ENCODE measurements at places on chromosomes 2 and 18.
A peak's percentile ranks its signal among the peaks of the same experiment; 100 is the strongest.

DNA sequence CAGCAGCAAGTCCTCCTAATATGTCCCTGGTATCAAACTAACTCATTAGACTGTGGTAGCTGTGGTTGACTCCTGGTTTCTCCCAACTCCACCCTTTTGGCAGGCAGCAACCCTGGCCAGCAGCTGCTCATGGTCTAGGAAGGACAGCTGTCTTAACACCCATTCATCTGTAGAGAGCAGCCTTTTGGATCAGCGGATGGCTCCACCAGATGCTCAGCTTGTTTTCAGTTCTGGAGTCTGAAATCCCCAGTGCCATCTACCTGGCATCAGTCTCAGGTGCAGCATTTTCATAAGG, 100.5 kb downstream of the SPOPL start:
- DNase-seq = no peak

DNA sequence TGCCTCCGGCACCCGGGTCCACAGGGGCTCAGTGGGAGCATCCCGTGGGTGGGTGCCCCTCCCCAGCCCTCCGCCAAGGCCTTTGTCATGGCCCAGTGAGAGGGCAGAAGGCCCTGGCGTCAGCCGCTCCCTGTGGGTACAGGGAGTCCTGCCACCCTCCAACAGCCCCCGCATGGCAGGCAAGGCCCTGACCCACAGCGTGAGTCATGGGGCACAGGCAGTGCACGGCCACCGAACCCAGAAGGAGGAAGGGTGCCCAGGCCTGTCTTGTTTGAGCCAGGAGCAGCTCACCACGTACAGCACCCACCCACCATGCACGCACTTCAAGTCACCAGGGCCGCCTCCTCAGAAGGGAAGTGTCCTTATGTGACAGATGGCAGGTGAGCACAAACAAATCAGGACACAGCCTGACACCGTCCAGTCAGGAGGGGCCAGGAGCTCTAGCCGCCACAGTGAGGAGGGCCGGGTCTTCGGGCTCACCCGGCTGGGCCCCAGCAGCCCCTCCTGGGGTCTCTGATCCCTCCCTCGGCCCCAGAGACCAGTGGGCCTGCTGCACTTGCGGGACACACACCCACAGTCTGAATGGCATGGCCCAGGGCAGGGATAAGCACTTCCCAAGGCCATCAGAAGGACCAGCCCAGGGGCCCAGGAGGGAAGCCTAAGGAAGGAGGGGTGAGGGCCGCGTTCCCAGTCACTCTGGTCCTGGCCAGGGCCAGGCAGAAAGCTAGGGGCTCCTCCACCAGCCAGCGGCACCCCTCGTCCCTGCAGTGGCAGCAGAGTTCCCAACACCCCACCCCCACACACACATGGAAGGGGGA, 25.8 kb downstream of the BIN1 start:
- DNase-seq = no peak

- DNase-seq = no peak
Measured at GRCh38 chr2:225531559-225531958, 132.0 kb downstream of the NYAP2 start.

DNA sequence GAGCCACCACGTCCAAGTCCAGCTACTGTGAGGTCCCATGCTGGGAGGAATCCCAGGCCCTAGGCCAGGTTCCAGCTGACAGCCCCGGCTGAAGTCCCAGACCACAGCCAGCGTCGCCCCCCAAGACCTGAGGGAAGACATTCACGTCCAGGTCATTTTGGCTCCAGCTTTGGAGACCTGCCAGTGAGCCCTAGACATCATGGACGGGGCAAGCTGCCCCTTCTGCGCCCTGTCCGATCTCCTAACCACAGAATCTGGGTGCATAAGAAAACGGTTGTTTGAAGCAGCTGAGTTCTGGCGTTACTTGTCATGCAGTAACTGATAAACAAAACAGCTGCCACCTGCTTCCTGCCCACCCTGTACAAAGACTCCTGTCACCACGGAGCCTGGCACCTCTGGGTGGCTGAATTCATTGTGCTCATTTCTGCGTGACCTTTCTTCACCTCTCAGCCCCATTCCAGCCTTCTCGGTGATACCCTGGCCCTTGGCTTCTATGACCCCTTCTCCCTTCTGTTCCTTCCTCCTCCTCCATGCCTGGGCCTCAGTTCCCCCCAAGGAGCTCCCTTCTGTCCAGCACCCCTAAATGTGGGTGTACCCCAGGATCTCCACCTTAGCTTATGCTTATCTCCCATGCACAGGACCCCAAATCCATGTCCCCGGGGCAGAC, 72.6 kb upstream of the SMAD7 start:
- no peak for DNase-seq

DNA sequence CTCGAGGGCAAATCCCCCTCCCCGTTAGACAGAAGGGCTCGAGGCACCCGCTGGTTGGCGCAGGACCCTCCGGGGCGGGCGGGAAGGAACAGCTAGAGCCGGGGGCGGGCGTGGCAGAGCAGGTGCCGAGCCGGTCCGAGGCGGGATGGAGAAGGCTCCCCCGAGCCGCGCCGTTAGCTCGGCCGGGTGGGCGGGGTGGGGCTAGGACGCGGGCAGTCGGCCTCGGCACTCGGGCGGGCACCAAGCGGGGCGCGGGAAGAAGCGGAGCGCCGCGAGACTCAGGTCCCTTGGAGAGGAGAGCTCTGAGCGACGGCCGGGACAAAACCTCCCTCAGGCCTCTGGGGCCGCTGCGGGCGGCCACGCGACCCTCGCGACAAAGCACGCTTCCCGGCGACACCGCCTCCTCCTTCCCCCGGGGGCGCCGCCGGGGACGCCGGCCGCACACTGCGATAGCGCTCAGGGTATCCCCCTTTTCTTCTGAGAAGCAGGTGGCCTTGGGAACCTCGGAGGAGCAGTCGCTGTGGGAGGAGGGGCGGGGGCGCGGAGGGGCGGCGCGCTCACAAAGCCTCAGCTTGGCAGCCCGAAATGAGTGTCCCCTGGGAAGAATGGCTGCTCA, 721 bp downstream of the FHOD3 start:
- DNase-seq = no peak

DNA sequence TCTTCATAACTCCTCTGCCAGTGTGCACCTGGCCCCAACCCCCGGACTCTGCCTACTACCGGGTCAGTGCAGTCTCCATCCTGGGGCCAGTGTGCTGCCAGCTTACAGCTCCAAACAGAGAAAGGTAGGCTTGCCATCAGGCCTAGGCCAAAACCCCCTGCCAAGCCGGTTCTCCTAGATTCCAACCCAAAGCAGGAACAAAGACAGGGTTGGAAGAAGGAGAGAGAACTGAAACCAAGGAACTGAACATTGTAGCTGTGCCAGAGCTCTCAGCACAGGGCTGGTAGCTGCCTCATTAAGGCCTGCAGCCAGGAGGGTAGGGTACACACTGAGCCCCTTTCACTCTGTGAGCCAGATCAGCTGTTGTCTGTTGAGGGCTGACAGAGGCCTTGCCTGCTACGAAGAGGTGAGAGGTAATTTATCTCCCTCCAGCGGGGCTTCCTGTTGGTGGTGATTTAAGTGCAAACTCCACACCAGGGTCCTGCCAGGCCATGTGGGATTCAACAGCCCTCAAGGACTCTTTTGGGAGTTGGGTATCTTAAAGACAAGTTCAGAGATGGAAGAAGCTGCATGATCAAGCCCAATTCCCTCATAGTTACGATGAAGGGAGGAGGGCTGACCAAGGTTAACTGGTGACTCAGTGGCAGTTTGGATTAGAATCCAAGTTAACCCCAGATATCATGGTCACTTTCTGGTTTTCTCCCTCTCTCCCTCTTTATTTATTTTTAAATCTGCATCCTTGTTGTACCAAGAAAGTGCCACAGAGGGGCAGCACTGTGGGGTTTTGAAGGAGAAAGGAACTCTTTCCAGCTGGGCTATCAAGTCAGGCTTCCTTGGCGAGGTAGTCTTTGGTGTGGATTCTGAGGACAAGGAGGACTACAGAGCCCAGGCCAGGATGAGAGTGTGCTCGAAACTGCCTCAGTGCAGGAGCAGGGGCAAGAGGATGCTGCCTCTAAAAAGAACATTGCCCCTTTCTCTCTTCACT, 48.1 kb downstream of the CYRIA start:
- no peak for DNase-seq

DNA sequence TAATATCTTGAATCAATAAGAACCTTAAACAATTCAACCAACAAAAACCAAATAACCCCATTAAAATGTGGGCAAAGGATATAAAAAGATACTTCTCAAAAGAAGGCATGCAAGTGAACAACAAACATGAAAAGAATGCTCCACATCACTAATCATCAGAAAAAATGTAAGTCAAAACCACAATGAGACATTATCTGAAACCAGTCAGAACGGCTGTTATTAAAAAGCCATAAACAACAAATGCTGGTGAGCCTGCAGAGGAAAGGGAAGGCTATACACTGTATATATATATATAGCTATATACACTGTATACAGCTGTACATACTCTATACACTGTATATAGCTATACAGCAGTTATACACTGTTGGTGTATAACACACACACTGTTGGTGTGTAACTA, 47.8 kb upstream of the GALNT13 start:
- no peak for DNase-seq

DNA sequence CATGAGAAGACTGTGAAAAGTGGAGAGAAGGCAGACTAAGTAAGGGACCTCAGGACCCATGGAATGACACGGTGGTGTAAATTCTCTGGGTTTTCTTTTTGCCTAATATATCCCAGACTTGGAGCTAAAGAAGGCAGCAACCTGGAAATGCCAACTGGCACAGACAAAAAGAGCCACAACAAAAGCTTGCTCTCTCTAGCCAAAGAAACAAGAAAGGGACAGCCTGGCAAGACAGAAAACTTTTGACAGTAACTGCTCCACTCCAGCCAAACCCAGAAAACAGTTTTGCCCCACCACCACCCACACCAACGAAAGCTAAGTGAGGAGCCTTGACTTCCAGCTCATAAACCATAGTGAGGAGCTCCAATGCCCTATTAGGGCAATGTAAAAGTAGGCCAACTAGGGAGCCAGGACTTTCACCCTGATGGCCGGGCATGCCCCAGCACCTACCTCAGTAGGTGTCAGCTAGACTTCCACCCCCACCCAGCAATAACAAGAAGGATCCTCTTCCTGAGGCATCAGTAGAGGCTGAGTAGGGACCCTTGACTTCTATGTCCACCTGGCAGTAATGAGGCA, 35.5 kb downstream of the PELI1 start:
- no peak for DNase-seq

DNA sequence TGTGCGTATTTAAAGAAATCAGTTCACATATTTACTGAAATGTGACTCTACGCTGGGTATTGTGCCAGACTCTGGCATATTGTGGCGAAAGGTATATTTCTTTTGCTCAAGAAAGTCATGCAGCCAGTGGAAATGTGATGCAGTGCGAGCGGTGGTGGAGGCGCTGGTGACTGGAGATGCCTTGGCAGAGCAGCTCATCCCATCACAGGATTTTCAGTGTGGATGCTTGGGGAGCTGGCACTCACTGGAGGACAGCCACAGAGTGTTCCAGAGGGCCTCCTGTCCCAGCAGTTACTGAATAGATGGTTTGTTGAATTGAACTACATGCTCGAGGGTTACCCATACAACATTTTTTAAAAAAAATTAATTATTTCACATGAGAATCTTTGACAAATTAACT, 117.6 kb downstream of the ZNF407 start:
- DNase-seq = no peak

DNA sequence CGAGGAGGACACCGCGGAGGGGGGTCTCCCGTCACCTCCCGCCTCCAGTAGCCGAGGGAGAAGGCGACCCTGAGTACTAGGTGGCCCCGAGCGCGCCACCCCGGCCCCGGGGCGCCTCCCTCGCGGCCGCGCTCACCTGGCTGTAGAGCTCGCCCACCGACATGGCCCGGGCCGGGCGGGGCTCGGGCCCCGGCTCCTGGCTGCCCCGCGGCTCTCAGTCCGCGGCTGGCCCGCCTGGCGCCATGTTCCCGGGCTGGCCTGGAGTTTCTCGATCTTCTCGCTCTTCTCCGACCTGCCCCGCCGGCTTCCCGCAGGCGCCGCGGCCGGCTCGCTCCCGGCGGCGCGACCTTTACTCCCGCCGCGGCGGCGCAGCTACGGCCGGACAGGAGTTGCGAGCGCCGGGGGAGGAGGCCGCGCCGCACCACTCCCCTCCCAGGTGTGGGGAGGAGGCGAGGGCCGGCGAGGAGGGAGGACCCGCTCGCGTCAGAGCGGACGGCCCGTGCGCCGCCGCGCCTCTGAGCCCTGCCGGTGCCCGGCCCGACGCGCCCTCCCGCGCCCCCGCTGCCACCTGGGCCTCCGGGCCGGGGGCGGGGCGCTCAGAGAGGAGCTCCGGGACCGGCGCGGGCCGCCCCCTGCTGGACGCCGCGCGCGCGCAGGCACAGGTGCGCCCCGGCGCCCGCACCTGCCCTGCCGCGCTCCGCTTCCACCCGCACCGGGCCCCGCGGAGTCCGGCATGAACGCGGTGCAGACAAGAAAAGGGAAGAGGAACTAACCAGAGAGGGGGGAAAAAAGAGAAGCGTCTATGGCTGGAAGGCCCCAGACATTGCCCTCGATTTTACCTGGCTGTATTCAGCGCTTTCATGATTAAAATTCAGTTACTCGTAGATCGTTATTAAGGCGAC, at the start of gene MYO5B:
TSS of gene MYO5B (minus strand) at position 517 of the 902 bp plus-strand sequence. CDS start at position 163, 354 bp downstream.
- no peak for DNase-seq

- no peak for DNase-seq
Measured at GRCh38 chr2:216606551-216607276, 26.5 kb upstream of the IGFBP2 start.

- DNase-seq = no peak
Measured at GRCh38 chr2:224525774-224526173, 59.4 kb downstream of the CUL3 start.

DNA sequence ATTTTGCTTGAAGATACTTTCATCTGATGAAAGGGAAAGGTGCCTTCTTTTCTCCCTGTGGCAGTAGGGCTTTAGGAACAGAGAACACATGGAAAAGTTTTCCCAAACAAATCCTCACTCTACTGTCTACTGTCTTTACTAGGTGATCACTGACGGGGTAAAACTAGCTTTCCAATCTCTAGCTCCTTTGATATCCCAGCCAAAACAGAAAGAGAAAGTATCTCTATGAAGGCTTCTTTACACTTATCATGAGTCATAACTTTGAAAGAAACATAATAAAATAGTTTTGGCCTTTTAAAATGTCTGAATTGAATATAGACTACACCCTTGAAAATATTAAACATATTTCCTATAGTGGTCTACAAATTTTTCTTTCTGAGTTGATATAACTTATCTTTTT, 214.5 kb downstream of the DSEL start:
- no peak for DNase-seq

GRCh38 chr2:121884511-121884921, 129.1 kb downstream of the TSN start:
- DNase-seq = no peak

DNA sequence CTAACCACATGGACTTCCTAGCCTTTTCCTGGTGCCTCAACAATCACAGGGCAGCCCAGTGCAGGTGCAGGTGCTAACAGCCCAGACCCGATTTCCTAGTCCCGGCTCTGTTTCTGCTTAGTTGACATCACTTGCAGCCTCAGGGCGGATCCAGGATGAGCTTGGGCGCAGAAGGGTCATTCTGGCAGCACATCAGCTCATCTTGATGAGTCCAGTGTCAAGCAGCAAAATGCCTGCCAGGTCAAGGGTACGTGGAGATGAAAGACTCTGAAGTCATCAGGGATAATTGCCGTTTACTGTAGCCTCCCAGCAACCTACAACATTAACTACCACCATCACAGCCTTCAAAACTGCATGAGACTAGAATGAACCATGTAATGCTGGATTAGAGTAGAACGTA, 39.4 kb upstream of the EFHD1 start:
- DNase-seq = no peak

- DNase-seq = peak; percentile 59
Measured at GRCh38 chr2:68766376-68766845, 31.8 kb downstream of the ARHGAP25 start.

- DNase-seq = no peak
Measured at GRCh38 chr2:219284501-219285372, 5.6 kb downstream of the DNAJB2 start.
